ENCODE measurements at places on chromosomes 6 and 20.
A peak's percentile ranks its signal among the peaks of the same experiment; 100 is the strongest.

- no peak for DNase-seq
These were observed 191.6 kb upstream of the MOCS1 start for GRCh38 chr6:40125680-40126394.

- no peak for DNase-seq
These were observed 32.0 kb upstream of the TBC1D22B start for GRCh38 chr6:37225350-37226169.

- DNase-seq: no peak
These were observed 42.9 kb downstream of the C6orf132 start for GRCh38 chr6:42099340-42100028.

DNA sequence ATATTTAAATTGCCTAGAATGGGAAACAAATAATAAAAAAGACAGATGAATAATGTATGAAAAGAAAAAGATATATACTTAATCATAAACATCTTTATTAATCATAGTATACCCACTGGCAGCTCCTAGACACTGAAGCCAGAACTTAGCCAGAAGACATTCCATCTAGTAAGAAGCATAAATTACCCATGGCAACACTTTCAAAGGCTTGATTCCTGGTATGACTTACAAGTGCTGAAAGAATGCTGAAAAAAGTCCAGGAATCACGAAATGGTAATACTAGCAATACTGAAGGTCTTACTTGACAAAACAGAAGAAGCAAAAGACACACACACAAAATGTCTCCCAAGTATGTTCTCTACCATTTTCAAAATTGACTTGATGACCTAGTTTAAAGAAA is 38.0 kb downstream of the RWDD2A start:
- no peak for DNase-seq

DNA sequence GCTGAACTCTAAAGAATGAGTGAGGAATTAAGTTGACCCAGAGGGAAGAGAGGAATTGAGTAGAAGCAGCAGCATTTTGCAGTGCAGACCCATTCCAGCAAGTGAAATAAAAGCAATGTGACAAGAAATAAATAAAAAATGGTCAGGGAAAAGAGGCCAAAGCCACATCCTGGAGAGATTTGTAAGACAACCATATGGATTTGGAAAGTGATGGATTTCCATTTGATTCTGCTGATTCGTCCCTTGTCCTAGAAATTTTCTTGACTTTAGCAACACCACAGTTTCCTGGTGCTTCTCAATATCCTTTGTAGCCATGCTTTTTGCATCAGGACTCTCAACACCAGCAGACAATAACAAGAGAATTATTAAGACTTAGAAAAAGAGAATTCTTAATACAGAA is 29.8 kb downstream of the ANKEF1 start:
- DNase-seq: no peak

DNA sequence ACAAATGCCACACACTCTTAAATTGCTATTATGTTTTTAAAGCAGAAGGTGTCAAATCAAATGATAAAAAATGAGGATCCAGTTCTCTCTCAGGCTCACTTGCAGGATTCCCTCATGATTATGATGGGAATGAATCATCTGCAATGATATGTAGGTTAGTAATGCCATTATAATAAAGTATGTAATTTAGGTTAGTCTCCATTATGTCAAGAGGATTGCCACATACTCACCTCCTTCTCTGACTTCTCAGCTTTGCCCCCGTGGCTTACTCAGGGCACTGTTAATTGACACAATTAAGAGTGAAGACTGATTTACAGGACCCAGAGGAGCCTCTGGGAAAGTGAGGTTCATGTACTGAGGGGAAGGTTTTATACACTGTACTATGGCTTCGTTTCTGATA is 591.7 kb upstream of the NRSN1 start:
- DNase-seq: no peak

- DNase-seq: no peak
These were observed 19.4 kb upstream of the OVOL2 start for GRCh38 chr20:18077157-18077556.

GRCh38 chr6:100121854-100122609 is 128.0 kb upstream of the MCHR2 start:
- no peak for DNase-seq

GRCh38 chr6:116922853-116923548 is 46.0 kb downstream of the RFX6 start:
- no peak for DNase-seq

DNA sequence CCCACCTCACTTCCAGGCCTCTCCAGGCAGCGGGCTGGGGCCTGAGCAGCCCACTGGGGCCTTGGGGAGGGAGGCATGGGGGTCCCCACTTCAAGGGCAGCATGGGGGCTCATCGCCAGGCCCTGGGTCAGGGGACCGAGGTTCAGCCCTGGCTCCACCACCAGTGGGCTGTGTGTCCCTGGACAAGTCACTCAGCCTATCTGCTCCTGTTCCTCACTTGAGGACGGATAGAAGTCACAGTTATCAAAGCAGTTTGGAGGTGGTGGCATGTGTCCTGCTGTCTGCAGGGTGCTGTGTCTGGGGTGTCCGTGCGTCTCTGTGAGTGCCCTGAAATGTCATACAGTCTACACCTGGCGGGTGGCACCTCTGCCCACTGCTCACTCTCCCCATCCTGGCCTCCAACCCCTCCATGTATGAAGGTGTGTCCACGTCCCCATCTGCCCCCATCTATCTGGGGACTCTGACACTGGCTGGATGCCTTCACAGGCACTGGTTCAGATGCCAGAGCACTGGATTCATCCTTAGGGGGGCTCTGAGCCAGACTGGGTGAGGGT is 3.6 kb downstream of the EEF1A2 start:
- DNase-seq: no peak

DNA sequence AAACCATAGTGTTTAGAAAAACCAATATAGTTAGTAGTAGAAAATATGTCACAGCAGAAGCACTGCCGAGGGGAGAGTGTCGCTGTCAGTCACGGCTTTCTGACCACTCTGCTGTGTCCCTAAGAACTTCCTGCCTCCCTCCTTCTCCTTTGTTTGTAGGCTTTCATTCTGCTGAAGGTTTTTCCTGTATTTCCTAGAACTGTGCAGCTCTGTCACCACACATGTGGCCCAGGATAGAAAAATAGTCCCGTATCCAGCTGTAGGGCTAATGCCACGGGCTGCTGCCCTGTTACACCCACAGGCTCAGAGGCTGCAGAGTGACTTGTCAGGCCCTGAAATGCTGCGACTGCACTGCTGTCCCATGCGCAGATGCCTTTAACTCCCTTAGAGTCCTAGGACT is 52.6 kb upstream of the SYNJ2 start:
- DNase-seq: no peak

GRCh38 chr20:44649126-44649525 is 2.4 kb downstream of the ADA start:
- peak; percentile 61 for DNase-seq

DNA sequence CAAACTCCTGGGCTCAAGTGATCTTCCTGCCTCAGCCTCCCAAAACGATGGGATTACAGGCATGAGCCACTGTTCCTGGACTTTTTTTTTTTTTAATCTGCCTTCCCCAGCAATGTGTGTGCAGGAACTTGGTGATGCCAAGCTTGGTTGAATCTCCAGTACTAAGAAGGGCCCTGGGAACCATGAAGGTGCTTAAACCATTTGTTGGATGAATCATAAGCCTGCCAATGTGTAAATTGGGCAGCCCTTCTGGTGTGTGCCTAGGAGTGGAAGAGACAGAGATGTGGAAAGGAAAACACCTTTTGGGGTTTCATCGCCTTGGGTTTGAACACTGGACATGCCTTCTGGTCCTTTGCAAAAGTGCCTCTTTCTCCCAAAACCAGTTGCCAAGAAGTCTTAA is 7.1 kb upstream of the SPO11 start:
- DNase-seq: no peak

DNA sequence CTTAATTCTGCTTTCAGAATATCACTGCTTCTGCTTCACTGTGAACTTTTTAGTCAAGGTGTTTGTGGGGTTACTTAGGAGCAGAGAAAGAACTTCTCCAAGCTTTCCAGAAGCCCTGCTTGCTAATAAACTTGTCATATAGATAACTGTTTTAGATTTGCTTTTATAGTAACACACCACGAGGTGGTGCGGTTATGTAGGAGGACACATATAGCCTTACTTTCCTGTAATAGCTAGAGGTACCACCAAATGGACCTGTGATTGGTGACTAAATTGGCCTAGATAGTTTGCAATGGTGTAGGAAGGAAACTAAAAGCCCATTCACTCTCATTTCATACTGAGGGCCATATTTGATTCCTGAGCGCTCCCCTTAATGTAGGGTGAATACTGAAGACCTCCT is 52.3 kb upstream of the BCLAF1 start:
- DNase-seq: no peak

GRCh38 chr6:37283268-37283667 is 25.3 kb upstream of the TMEM217 start:
- DNase-seq: no peak

DNA sequence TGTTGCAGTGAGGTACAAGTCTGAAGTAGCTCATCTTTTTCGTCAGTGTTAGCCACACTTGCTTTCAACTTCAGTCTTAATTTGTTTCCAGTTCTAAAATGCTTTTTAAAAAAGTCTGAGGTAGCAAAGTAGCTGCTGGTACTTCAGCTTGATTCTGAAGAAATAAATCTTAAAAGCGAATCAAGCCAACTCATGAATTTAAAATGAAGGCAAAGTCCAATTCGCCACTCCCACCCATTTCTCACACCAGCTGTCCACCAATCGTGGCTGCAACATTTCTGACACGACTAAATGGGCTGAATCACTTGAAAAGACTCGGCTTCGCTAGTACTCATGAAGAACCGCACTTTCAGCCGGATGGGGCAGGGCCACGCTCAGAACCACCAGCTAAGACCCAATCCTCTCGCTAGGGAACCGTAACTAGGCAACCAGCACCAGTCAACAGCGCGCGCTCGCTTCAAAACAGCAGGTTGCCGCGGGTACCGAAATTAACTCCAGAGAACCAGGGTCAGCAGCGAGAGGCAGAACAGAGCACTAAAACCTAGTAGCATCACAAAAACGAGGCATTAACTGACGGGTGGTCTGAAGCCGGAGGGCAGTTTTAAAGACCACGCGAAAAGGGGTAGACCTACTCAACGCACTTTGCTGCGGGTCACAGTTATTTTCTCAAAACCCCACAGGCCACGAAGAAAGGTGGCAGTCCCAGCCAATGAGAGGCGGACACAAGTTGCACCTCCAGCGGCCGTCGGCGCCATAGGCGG is 900 bp downstream of the BCLAF1 start:
- DNase-seq: peak; percentile 92

GRCh38 chr6:168507297-168507696 is 66.3 kb downstream of the SMOC2 start:
- DNase-seq: no peak

DNA sequence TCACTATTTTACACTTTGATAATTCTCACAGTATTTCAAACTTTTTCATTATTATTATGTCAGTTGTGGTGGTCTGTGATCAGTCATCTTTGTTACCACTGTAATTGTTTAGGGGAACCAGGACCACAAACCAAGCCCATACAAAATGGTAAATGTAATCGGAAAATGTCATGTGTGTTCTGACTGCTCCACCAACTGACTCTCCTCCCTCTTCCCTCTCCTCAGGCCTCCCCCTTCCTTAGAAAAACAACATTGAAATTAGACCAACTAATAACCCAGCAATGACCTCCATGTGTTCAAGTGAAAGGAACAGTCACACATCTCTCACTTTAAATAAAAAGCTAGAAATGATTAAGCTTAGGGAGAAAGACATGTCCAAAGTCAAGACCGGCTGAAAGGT is 63.8 kb downstream of the GMDS start:
- DNase-seq: no peak

GRCh38 chr6:134637847-134638437 is 312.0 kb downstream of the ALDH8A1 start:
- DNase-seq: no peak

DNA sequence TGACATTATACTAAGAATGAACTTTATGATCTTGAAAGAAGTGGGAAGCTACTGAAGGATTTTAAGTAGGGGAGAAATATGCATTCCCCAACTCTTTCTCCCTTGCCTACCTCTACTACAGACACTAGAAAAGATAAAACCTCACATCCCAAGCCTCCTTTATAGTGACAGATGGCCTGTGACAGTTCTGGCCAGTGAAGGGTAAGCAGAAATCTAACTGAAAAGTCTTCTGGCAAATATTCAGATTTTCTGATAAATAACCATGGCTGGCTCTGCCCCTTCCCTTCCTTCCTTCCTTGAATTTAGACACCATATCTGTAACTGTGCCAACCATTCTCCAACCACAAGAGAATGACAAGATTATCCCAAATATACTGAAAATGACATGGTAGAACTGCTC is 10.2 kb upstream of the BEND6 start:
- no peak for DNase-seq

- DNase-seq: no peak
These were observed 1.0 kb upstream of the TAGAP start for GRCh38 chr6:159045801-159046200.

- no peak for DNase-seq
These were observed at the start of gene ACSS2 for GRCh38 chr20:34876406-34877282. Gene ACSS2, plus strand, starts transcription at chr20:34876612. Its CDS starts 34 bp downstream, at chr20:34876646.

DNA sequence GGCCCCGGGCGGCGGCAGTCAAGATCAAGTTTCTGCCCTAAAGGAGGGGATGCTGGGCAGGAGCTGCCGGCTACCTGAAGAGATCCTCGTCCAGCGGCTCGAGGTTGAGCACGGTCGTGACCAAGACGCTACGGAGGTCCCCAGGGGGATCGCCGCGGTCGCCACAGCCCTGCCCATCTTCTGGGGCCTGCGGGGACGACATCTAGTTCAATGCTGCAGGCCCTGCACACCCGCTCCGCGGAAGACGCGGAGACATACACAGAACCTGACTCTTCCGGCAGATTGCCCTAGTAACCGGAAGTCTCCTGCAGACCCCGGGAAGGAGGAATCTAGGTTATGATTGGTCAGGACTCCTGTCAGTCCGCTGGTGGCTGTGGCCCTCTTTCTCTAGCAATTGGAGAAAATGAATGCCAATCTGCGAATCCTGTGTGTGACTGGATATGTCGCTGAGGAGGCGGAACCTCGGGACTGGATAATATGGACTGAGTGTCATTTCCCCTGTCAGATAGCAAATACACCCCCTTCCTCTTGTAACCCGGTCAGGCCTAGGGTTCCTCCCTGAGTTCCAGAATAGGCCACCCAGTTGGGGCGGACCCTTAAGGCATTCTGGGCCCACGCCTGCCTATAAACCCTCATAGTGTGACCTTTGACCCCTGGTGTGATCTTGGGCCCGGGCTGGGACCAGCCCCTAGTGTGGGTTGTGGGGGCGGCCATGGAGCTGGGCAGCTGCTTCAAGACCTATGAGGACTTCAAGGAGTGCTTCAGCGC is at the start of the genes ACOT8 and ZSWIM3:
TSS of gene ACOT8 (minus strand) at position 279 of the 768 bp plus-strand sequence. CDS start at position 202, 77 bp downstream.
TSS of gene ZSWIM3 (plus strand) at position 501 of the 768 bp plus-strand sequence. CDS start at position 713, 212 bp downstream.
- DNase-seq: peak; percentile 100
